ENCODE measurements at places on chromosomes 12 and 14. TPM values are rescaled to one million over a fixed set of nuclear protein-coding genes. Genes with fewer than 3 reads are reported as not detected.

CD4 gene
- 3.3 TPM for total RNA-seq

B3GNT4 gene
- total RNA-seq, result 8.3 TPM

DNA sequence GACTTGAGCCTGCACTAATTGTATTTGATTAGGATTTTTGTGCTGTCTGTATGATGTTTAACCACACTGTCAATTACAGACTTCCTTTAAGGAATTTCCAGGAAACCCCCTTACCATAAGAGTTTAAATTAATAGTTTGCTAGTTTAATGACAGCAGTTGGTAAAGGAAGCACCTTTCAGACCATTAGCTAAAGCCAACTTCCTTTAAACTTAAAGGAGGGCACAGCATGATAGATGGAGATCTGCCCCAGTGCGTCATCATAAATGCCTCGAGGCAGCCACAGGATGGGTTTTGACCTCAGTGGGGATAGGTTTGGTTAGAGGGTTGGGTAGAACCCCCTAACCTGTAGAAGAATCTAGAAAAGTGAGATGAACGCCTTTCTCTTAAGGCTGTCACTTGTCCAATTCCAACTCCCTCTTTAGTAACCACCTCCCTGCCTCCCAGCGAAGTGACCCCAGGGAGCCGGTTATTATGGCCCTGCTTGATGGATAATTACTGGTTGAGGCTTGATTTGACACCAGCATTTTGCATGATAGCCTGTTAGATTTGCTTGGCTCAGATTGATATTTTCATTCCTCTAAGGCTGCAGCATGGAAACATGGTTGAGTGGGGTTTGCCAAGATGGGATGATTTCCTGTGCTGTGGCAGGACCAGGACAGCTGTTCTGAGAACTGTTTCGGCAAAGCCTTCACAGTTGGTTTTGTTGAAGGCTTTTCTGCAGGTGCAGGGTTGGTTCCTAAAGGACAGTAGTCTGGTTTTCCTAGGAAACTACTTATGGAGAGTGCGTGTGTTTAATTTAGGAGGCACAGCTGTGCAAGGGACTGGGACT lies 62.7 kb downstream of the CHST11 start:
- DNase-seq, result no peak

DNA sequence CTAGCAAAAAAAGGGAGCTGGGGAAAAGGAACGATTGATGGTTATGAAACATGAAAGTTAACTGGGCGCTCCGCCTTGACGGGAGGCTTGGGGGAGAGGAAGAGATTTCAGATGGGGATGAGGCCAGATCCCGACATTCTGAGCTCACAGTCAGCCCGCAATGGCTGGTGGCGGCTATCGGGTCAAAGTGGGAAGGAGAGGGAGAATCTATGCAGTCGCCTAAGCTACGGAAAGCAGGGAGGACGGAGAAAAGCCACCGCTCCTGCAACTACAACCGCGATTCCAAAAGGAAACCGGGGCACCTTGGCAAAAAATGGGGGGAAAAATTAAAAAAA lies 502 bp downstream of the MPHOSPH9 start:
- DNase-seq, result no peak

- no peak for DNase-seq
Measured at GRCh38 chr12:24979329-24979728, 30.4 kb upstream of the BCAT1 start.

GCH1 gene
- total RNA-seq, result 1.8 TPM

GRCh38 chr12:69676257-69677012 lies 22.7 kb downstream of the BEST3 start:
- no peak for DNase-seq
